Naive thymus-derived CD4-positive, alpha-beta T cell (primary cell): ENCODE measurements at places on chromosomes 7 and 10. TPM values are rescaled to one million over a fixed set of nuclear protein-coding genes. Genes with fewer than 3 reads are reported as not detected.

SUN3 gene
- polyA plus RNA-seq, result 2.7 TPM

NKX6-2 gene
- 0.80 TPM for polyA plus RNA-seq

PDK4 gene
- polyA plus RNA-seq, result not detected

FAM25G gene
- polyA plus RNA-seq, result not detected

PILRA gene
- 1.1 TPM for polyA plus RNA-seq

KAZALD1 gene
- polyA plus RNA-seq, result not detected

TMEM72 gene
- not detected for polyA plus RNA-seq

METTL27 gene
- 2.0 TPM for polyA plus RNA-seq

SPDYE16 gene
- 0.25 TPM for polyA plus RNA-seq

SPDYE9 gene
- polyA plus RNA-seq, result not detected

NYAP1 gene
- polyA plus RNA-seq, result not detected

HECW1 gene
- polyA plus RNA-seq, result not detected

FZD8 gene
- not detected for polyA plus RNA-seq

CYP3A4 gene
- not detected for polyA plus RNA-seq

MRC1 gene
- polyA plus RNA-seq, result not detected

AGR2 gene
- not detected for polyA plus RNA-seq

TMEM130 gene
- polyA plus RNA-seq, result not detected

DGKI gene
- polyA plus RNA-seq, result not detected

TPK1 gene
- polyA plus RNA-seq, result 19.8 TPM

MMD2 gene
- polyA plus RNA-seq, result not detected

CTAGE4 gene
- polyA plus RNA-seq, result not detected

LRRC17 gene
- polyA plus RNA-seq, result 0.24 TPM

AOAH gene
- 15.5 TPM for polyA plus RNA-seq

SHTN1 gene
- 0.07 TPM for polyA plus RNA-seq

NPC1L1 gene
- polyA plus RNA-seq, result not detected

PVRIG gene
- 81.0 TPM for polyA plus RNA-seq

APBB1IP gene
- 60.2 TPM for polyA plus RNA-seq

NEUROG3 gene
- polyA plus RNA-seq, result not detected
